ENCODE measurements at places on chromosomes 12 and 14.

DNA sequence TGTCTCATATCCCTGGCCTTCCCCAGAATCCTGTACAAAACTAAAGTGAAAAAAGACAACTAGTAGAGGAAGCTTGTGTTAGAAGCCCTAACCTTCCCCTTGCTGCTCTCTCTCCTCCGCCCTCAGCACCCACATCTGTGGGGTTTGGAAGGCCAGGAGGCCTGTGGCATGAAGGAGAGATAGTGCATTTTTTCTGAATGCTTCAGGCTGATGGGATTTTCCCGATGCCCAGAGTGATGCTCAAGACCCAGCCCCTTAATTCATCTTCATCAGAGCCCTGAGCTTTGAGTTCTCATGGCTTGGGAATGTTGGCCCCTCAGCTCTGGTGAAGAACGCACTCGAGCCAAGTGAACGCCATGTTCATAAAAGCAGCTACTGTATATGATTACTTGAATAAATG is 5.9 kb downstream of the FGF6 start:
- no peak for DNase-seq

DNA sequence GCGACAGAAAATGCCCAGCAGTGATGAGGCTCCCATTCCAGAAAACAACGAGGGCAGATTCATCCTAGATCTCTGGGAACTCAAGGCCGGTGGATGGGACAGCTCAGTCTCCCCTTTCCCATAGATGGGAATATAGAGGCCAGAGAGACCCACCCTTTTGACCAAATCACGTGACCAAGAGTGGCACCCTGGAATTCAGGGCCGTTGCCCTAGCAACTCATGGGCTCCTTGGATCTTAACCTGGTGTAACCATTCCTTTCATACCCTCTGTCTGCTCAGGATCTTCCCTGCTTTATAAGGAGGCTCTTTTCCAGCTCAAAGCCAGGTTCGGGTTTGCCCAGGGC is 8.4 kb upstream of the LRTM2 start:
- no peak for DNase-seq

- no peak for DNase-seq
Observed at GRCh38 chr12:11920231-11920630, 150.5 kb upstream of the BCL2L14 start.

- no peak for DNase-seq
Observed at GRCh38 chr14:100268591-100269207, 29.8 kb downstream of the YY1 start.

DNA sequence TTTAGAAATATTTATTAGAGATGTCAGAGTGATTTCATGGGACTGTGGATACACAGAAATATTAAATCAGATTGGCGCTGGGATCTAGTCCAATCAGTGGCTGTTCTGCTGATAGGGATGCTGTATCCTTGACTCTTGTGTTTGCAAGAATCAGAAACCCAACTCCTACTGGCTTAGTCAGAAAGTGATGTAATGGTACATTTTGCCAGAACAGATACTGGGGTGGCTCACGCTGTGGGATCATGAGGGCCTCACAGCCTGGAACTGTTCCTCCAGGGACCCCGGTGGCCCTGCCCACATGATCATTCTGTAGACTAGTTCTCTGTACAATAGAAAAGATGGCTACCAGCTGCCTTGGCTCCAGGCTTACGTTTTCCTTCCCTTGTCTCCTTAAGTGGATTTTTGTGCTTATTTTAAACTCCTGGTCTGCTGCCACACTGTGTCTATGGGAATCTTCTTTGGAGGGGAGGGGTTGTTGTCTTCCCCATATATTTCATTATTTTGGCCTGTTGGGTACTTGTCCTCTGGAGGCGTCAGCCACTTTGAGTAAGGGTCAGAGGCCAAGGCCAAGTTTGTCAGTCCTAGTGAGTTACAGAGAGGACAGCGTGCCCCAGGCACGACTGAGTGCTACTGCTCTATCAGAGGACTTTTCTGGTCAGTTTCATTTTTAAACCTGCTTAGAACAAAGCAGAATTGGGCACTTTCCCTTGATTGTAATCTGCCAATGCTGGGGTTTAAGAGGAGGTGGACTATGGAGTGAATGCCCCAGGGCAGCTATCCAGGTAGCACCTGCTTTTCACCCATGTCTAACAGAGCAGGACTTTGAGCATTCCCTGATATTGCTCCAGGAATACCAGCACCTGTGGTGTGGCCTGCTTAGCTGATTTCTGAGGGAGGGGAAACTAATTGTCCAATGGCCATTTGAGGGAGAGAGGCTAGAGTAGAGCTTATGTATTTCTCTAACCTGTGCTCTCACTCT is 164.3 kb downstream of the SLC5A8 start:
- DNase-seq, result no peak

DNA sequence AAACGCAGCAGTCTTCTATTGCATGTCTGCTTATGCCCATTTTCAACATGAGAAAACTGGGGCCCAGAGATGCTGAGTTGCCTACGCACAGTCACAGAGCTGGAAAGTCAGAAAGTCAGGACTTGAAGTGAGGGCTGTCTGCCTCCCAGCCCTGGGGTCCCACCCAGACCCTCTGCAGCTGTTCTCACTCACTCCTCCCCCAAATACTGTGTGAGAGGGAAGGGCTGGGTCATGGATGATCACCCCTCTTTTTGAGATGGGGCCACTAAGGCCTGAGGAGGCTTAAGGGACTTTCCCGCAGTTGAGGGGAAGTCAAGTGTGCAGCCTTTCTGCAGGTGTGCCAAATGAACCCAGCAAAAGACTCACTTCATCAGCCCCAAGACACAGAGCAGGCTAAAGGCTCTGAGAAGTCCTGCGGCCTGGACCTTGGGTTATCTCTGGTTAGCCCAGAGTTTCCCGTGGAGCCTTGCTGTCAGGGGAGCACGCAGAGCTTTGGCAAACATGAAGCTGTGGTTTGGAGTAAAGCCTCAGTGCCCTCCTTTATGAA is 18.7 kb downstream of the DTX1 start:
- no peak for DNase-seq

DNA sequence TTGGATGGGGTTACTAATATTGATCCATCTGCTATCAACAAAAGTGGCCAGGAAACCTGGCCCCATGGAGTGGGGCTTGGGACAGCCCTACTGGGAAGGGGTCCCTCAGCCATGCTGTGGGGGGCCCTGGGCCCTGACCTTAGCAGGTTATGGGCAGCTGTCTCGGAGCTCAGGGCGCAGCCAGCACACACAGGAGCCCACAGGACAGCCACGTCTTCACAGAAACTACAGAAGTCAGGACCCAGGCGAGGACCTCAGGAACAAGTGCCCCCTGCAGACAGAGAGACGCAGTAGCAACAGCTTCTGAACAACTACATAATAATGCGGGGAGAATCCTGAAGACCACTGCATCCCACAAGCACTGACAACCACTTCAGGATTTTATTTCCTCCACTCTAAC is 11.9 kb upstream of the FKBP11 start:
- no peak for DNase-seq
